ENCODE measurements at places on chromosomes 6 and 20. TPM values are rescaled to one million over a fixed set of nuclear protein-coding genes. Genes with fewer than 3 reads are reported as not detected.
A peak's percentile ranks its signal among the peaks of the same experiment; 100 is the strongest.

DNA sequence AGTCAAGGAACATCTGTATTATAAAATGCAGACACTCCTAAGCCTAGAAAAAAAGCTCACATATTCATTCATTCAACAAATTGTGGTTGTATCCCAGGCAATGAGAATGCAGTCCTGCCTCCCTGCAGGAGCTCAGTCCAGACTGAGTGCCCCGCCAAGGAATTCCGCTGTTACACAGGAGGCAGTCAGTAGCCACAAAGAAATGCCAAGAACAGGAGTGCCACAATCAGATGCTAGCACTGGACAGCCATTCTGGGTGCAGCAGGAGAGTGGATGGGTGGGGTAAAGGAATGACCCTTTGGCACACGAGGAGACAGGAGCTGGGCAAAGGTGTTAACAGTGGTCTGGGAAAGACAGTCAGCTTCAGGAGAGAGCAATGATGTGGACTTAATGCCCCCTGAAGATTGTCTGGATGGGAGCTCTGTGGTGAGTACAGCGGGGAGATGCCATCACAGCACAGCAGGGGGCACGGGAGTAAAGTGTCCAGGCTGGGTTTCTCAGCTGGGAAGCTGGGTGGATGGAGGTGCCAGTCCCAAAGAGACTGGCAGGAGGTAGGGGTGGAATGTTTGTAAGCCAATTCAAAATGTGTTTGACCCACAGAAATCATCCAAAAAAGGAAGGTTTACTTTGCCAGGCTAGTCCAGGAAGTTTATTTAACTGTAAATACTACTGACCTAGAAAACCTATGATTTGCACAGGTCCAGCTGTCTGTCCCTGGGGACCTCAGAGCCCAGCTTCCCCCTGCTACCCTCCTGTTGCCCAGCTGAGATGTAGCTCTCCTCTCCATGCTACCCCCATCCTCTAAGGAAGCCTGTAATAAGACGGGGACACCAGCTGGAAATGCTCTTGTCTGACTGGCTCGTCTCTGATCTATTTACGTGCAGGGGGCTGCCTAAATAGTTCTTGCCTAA, 84.1 kb downstream of the SLC23A2 start:
- DNase-seq, result no peak

- DNase-seq, result peak; percentile 68
Observed at GRCh38 chr20:12575352-12576095, 433.2 kb upstream of the SPTLC3 start.

DNA sequence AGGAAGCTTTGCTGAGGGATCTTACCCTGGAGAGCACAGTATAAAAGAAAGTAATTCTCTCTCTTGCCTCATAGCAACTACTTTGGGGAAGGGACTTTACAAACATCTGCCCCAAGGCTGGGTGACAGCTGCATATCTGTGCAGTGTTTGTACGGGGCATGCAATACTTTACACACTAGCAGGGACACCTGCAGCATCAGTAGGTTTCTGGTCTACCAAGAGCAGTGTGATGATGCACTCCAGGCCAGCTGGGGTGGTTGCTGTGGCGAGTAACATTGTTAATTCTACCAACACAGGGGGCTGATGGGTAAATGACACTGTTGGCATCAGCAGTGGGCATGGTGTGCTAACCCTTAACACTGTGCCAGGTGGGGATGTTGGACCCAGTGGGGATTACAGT, 48.0 kb downstream of the ADTRP start:
- DNase-seq, result no peak

- no peak for DNase-seq
Observed at GRCh38 chr6:19477563-19477962, 359.6 kb upstream of the ID4 start.

DNA sequence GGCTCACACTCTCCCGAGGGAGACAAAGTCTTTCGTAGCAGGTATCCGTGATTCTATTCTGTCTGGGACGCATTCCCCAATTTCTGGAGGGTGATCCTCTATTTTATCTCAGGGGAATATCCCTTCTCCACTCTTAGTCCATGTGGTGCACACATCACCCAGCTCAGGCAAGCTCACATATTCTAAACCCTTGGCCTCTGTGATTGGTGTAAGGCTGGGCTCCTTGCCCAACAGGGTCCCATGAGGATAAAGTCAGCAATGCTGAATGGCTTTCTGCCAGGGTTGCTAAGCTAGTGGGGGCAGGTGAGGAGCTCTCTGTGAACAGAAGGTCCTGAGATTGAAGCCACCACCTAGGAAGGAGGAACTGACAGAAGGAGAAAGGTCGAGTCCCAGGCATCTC, 137.2 kb downstream of the CDH26 start:
- no peak for DNase-seq

Gene FOXF2
- 3.6 TPM for total RNA-seq

Gene FOXQ1
- total RNA-seq, result 11.5 TPM

Gene CDSN
- total RNA-seq, result 0.17 TPM

- DNase-seq, result no peak
Observed at GRCh38 chr20:50152394-50153152, 950 bp downstream of the PEDS1 start.

DNA sequence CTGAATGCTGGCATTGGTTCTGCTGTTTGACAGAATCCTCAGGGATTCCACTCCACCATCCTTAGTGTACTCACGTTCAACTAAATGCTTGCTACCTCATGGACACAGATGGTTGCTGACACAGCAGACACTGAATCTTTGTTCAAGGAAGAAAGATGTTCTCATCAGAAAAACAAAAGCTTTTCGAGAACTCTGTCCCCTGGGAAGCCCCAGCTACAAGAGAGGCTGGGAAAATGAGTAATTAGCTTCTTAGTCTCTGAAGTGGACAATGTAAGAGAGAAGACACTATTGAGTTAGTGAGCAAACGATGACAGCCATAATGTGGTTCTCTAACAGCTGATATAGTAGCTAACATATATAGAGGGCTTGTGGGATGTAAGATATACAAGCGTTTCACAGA, 30.9 kb upstream of the ENPP5 start:
- no peak for DNase-seq

DNA sequence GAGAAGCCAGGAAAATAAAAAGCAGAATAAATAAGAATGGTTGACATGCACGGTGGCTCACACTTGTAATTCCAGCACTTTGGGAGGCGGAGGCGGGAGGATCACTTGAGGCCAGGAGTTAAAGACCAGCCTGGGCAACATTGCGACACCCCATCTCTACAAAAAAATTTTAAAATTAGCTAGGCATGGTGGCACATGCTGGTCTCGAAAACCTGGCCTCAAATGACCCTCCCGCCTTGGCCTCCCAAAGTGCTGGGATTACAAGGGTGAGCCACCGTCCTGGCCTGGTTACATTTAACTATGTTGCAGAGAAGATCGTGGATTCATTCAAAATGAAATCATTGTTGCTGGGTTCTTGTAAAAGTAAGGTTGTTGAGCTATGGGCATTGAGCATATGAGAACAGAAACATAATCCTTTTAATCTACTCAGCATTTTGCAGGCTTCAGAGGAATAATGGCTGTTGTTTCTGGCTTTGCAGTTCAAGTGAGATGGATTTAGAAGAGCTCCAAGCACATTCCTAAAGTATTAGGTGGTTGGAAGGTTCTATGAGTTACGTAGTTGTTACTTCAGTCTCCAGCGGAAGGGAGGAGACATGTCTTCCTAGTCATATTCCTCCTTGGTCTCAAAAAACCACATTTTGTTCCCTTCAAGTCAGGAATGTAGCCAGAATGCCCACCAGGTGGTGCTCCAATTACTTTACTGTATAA, 45.6 kb upstream of the RAB23 start:
- peak; percentile 59 for DNase-seq

DNA sequence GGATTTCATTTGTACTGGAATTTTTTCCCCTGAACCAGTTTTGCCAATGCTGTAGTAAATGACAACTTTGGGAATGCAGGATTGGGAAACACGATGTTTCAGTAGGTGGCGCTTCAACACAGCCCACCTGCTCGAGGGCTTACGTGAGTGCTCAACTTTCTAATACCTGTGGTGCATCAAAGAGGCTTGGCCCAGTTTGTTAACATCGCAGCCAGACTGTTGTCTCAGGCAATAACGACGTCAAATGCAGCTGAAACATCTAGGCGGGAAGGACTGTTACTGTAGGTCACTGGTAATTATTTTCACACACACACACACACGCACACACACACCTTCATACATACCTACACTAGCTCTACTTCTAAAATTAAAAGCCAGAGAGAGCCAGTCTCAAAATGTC, 815.5 kb upstream of the SLC35B3 start:
- peak; percentile 46 for DNase-seq

- DNase-seq, result no peak
Observed at GRCh38 chr20:9503526-9504245, 10.7 kb upstream of the LAMP5 start.

- DNase-seq, result no peak
Observed at GRCh38 chr6:144347448-144347759, 62.3 kb downstream of the UTRN start.

- no peak for DNase-seq
Observed at GRCh38 chr6:80280262-80281010, 174.0 kb downstream of the BCKDHB start.

GRCh38 chr20:16258766-16259165, 314.5 kb downstream of the KIF16B start:
- DNase-seq, result no peak

DNA sequence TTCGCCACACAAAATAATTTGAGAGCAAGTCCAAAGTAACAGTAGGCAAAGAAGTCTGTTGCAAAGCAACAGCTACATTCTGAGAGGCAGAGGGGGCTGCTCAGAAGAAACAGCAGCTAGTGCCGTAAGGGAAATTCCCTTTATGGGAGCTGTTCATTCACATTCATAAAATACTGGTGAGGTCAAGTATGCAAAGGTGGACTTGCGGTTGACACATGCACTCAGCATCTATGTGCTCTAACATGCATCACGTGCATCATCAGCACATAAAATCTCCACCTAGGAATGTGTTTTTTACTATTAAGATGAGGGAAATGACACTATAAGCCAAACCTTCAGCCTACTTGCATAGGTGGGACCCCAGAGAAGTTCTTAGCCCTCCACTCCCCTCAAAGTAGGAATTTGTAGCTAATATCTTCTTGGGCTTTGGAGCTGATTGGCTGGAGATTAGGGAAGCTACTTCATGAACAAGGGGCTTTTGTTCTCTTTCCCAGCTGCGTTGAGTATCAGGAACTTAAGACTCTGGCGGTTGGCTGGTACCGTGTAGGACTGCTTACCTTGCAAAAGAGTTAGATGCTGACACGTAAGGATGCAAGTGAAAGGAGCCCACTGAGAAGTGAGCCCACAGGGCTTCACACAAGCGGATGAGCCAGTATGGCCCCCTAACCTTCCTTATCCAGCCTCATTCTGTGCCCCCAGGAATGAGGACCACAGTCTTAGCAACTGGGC, 12.4 kb downstream of the CST3 start:
- DNase-seq, result no peak

- no peak for DNase-seq
Observed at GRCh38 chr20:4187147-4187546, 171.8 kb upstream of the RNF24 start.

GRCh38 chr20:6120491-6120988, 2.3 kb downstream of the FERMT1 start:
- DNase-seq, result no peak

GRCh38 chr6:104955927-104956730, 778 bp upstream of the LIN28B start:
- no peak for DNase-seq

- no peak for DNase-seq
Observed at GRCh38 chr20:40313730-40314129, 375.3 kb downstream of the MAFB start.

GRCh38 chr6:11851387-11851786, 72.8 kb upstream of the ADTRP start:
- no peak for DNase-seq

DNA sequence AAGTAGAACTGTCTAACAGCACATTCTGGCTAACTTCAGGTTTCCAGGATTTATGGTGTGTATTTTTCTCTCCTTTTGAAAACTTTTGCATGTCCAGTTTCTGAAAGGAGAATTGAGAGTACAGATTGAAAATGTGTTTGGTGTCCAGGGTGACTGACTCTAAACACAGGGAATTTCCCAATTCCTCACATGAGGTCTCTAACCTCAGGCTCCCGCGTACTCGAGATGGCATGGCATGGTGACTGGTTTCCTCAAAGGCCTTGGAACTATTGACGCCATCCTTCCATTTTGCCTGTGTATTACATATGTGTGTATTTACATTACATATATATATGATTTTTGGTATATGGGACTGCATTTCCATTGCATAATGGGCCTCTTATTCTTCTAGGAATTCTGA, 52.5 kb downstream of the PRND start:
- no peak for DNase-seq

GRCh38 chr20:32963176-32963575, 41.1 kb downstream of the SUN5 start:
- peak; percentile 5 for DNase-seq

- DNase-seq, result no peak
Observed at GRCh38 chr6:105509506-105510331, 106.8 kb upstream of the PREP start.

DNA sequence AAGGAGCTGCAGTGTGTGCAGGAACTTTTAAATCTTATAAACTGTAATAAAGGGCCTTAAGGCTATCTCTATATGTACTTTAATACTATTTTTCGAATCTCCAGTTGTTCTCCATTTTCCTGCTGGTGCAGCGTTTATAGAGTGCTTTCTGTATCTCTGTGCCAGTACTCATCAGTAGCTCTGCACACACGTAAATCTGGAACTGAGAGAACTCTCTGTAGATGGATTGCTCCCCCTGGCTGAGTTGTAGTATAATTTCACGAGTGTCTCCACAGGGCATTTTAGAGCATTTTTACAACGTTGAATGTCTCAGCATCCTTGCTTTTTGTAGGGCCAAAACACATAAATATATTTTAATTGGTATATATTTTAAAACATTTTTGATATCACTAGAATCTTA, 256.5 kb downstream of the TRDN start:
- DNase-seq, result no peak

Gene LAMA5
- 298 TPM for total RNA-seq

GRCh38 chr20:49303065-49303552, 25.3 kb upstream of the ZNFX1 start:
- DNase-seq, result no peak

Gene ZNF831
- 1.4 TPM for total RNA-seq

Gene MYL9
- 1,833 TPM for total RNA-seq

GRCh38 chr6:169972736-169973135, 221.3 kb downstream of the ERMARD start:
- no peak for DNase-seq

Gene SYNE1
- 65.6 TPM for total RNA-seq

Gene MANEA
- total RNA-seq, result 14.6 TPM

DNA sequence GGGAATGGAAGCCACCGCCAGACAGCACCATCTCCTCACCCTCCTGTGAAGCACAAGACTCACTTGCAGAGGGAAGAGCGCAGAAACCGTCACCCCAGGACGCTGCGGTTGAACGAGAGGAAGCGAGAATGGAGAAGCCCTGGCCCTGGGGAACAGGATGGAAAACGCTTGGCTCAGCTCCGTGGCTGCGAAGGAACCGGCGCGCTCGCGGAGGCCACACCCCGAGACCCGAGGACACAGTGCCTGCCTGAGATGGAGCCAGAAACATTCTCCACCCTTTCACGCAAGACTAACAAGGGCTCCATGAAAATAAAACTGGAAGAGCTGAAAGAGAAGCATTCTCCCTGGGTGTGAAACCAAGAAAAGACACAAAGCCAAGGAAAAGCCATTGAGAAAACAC, 25.3 kb upstream of the CHRNA4 start:
- no peak for DNase-seq

GRCh38 chr20:2507875-2508630, 662 bp downstream of the ZNF343 start:
- no peak for DNase-seq

Gene SIRPG
- total RNA-seq, result 1.2 TPM

Gene GRM1
- not detected for total RNA-seq

All from mucosa of gallbladder (tissue), 1 donor.